ENCODE measurements at places on chromosomes 1 and 21.

- no peak for DNase-seq
These were observed 631.3 kb downstream of the PLA2G4A start for GRCh38 chr1:187460093-187460492.

DNA sequence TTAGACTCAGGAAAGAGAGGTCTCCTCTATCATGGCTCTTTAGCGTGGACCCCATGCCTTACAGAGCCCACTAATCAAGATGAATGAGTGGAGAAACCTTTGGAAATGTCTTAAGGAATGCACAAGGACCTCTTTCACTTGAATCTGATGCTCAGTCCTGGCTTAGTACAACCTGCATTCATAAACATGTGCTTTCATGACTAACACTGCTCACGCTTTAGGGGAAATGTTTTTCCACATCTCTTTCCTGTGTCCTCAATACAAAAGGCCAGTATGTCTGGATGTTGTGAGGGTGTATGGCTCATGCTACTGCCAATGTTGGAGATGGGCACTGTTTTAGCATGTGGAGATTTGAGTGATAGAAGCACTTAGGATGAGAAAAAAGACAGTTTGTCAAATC lies 14.2 kb upstream of the GNG12 start:
- no peak for DNase-seq

DNA sequence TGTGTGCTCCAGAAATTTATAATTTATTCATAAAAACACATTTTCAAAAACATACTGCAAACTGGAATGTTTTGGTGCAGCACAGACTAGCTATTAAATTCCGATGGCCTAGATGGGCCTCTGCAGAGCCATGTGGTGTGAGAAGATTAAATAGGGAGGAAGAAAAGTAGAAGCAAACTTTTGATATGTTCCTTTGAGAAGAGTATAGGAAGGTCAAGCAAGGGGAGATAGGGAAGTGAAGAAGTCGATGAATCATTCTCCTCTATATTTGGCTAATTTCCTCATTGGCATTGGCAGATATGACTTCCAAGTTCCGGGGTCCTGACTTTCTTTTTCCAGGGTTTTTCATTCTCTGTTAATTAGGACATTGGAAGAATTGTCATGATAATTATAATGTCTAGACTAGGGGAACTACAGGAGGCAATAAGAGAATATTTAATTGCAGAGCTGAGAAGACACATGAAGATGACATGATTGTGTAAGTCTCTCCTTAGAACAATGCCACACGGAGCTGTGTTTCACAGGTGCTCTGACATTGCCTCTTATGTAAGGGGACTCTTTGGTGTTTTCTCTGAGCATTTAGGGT lies 19.3 kb upstream of the ZNF326 start:
- DNase-seq, result no peak

DNA sequence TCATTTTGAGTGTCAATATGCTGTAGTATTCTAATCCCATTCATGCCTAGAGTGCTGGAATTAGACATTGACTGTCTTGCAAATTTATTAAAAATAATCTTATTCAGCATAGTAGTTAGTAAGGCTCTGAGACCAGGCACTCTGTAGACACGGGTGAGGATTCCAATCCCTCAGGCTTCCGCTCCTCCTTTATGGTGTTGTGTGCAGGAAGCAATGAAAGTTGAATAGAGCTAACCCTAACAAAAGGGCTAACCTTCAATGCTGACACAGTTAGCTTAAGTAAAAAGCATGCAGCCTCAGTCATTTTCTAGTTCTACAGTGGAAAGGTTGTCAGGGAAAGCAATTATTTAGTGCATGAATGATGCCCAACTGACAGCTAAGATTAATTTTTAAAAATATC lies 199.6 kb upstream of the SGIP1 start:
- no peak for DNase-seq

- no peak for DNase-seq
These were observed 112.9 kb downstream of the PCNX2 start for GRCh38 chr1:233182587-233182986.

Data from omental fat pad (tissue), 4 donors.